ENCODE measurements at places on chromosomes 4 and X.
A peak's percentile ranks its signal among the peaks of the same experiment; 100 is the strongest.

DNA sequence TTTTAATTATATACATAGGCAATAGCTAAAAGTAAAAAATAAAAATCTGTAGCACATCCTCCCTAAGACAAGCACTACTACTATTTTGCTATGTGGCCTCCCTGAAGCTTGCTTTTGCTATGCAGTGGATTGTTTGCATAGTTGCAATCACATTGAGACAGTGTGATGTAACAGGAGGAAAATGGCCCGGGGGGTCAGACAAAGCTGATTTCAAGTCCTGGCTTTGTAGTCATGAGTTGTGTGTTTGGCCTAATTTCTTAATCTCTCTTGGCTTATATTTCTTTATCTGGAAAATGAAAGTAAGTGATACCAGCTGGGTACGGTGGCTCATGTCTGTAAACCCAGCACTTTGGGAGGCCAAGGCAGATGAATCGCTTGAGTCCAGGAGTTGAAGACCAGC is 166.6 kb downstream of the LHFPL1 start:
- H3K36me3 ChIP-seq: no peaks in the 10 kb centered on the region
- DNase-seq: peak; percentile 44
- no peaks in the 10 kb centered on the region for H3K4me1 ChIP-seq
- no peak overlapping the region for H3K4me3 ChIP-seq
- H3K27me3 ChIP-seq: no peaks in the 10 kb centered on the region

- H3K27me3 ChIP-seq: no peaks in the 10 kb centered on the region
- no peak overlapping the region for H3K27ac ChIP-seq
Measured at GRCh38 chr4:38768968-38769394, 13.8 kb downstream of the TLR10 start.

- H3K4me1 ChIP-seq: no peaks in the 10 kb centered on the region
- no peaks in the 10 kb centered on the region for H3K27me3 ChIP-seq
- no peaks in the 10 kb centered on the region for H3K36me3 ChIP-seq
- H3K4me3 ChIP-seq: no peak overlapping the region
- no peak for DNase-seq
Measured at GRCh38 chr4:86664959-86665358, 70.8 kb downstream of the PTPN13 start.

DNA sequence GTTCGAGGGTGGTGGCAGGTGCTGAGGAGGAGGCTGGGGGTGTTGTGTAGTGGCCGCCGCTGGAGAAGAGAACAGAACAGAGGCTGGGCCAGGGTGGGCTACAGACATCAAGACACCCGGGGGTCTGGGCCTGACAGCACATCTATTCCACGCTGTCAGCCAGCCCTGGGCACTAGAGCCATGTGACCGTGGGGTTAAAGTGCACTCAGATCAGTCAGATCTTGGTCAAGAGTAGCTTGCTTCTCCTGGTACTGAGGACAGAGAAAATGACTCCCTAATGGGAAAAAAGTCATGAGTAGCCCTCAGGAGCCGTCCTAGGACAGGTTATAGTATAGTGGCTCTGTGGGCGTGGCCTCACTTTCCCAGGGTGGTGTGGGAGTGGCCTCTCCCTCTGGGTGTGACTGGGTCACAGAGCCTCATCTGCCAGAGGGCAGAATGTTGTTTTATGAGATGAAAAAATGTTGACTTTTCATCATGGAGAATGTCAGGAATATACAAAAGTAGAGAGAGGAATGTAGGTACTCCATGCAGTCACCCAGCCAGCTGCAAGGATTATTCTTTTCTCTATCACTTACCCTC is 19.4 kb downstream of the TRMT44 start:
- peak overlapping the region; percentile 70 for H3K27ac ChIP-seq
- H3K27me3 ChIP-seq: no peaks in the 10 kb centered on the region
- H3K36me3 ChIP-seq: peaks cover 4% of the 10 kb centered on the region
- no peak overlapping the region for H3K4me3 ChIP-seq
- peaks cover 21% of the 10 kb centered on the region for H3K4me1 ChIP-seq

- no peak for DNase-seq
- H3K27ac ChIP-seq: no peak overlapping the region
- H3K4me1 ChIP-seq: peaks cover 10% of the 10 kb centered on the region
Measured at GRCh38 chr4:119050527-119051090, 85.0 kb upstream of the MYOZ2 start.

GRCh38 chrX:8404926-8405325 is 59.7 kb upstream of the VCX3B start:
- DNase-seq: no peak
- H3K36me3 ChIP-seq: no peaks in the 10 kb centered on the region
- no peak overlapping the region for H3K27ac ChIP-seq
- H3K4me1 ChIP-seq: no peaks in the 10 kb centered on the region

DNA sequence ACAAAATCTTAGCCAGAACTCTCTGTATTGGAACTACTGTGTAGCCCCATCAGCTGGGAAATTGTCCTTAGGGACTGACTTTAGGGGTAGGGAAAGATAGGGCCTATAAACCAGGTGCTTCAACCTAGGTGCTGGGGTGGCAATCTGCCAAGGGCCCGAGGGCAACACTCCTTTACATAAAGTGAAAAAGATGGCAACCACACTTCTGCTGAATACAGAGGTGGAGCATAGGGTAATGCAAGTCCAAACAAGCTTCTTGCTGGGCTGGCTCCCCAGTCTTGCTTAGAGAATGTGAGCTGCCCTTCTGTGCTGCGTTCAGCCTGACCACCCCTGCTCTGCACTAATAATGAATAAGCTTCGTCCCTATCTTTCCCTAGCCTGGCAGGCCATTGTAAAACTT is 9.8 kb downstream of the ZBTB33 start:
- H3K27ac ChIP-seq: no peak overlapping the region
- H3K27me3 ChIP-seq: no peaks in the 10 kb centered on the region
- H3K36me3 ChIP-seq: no peaks in the 10 kb centered on the region
- H3K4me3 ChIP-seq: no peak overlapping the region
- H3K4me1 ChIP-seq: no peaks in the 10 kb centered on the region
- DNase-seq: no peak

- DNase-seq: no peak
- no peak overlapping the region for H3K4me3 ChIP-seq
- H3K4me1 ChIP-seq: peaks cover 11% of the 10 kb centered on the region
- H3K36me3 ChIP-seq: no peaks in the 10 kb centered on the region
- no peak overlapping the region for H3K27ac ChIP-seq
Measured at GRCh38 chr4:184362396-184362795, 112.0 kb downstream of the IRF2 start.

- no peaks in the 10 kb centered on the region for H3K27me3 ChIP-seq
- no peak overlapping the region for H3K27ac ChIP-seq
- H3K4me1 ChIP-seq: no peaks in the 10 kb centered on the region
Measured at GRCh38 chr4:169098532-169098931, 88.5 kb upstream of the CBR4 start.

- DNase-seq: no peak
- H3K4me1 ChIP-seq: peaks cover 20% of the 10 kb centered on the region
- H3K4me3 ChIP-seq: no peak overlapping the region
- peak overlapping the region; percentile 56 for H3K27ac ChIP-seq
Measured at GRCh38 chr4:2598511-2599303, 62.3 kb downstream of the FAM193A start.

DNA sequence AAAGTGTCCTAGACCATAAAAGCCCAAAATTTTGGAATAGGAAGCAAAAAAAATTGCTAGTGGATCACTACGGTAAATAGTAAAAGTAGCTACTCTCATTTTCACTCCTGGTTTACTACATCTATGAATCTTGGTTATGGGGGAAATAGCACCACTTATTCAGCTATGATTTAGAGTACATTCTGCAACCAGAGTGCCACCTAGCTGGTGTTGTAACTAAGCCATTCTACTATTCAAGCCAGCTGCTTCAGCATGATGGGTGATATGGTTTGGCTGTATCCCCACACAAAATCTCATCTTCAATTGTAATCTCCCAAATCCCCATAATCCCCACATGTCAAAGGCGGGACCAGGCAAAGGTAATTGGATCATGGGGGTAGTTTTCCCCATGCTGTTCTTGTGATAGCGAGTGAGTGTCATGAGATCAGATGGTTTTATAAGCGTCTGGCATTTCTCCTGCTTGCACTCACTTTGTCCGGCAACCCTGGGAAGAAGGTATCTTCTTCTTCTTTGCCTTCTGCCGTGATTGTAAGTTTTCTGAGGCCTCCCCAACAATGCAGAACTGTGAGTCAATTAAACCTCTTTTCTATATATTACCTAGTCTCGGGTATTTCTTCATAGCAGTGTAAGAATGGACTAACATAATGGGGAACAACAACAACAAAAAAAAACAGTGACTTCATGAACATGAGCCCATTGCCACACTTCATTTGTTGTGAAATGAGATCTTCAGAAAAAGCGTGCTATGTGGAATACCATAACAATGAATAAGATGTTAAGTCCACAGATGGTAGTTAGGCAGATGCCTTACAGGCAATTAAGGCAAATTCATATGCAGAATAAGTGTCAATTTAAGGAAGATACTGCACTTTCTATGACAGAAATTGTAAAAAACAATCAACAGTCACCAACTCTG is 280.1 kb downstream of the PABPC4L start:
- H3K4me1 ChIP-seq: no peaks in the 10 kb centered on the region
- no peak overlapping the region for H3K27ac ChIP-seq
- H3K27me3 ChIP-seq: no peaks in the 10 kb centered on the region
- H3K36me3 ChIP-seq: no peaks in the 10 kb centered on the region

- H3K27ac ChIP-seq: no peak overlapping the region
- H3K4me3 ChIP-seq: peak overlapping the region; percentile 25
- H3K27me3 ChIP-seq: no peaks in the 10 kb centered on the region
- no peaks in the 10 kb centered on the region for H3K36me3 ChIP-seq
- H3K4me1 ChIP-seq: peaks cover 14% of the 10 kb centered on the region
Measured at GRCh38 chrX:39900777-39901170, 197.0 kb downstream of the BCOR start.

DNA sequence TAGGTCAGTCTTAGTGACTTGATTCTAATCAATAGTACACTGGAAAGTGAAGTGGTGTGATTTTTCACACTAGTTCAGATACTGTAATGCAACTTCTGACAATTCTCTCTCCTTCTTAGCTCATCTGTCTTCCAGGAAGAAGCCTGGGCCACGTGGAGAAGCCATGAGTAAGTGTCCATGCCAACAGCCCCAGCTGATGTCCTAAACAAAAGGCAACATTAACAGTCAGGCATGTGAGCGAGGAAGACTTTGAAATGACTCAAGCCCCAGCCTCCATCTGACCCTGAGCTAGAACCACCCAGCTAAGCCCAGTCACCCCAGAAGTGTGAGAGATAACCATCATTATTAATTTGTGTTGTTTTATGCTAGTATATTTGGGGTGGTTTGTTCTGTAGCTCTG is 115.7 kb upstream of the MAGEB16 start:
- no peak overlapping the region for H3K4me3 ChIP-seq
- H3K27me3 ChIP-seq: no peaks in the 10 kb centered on the region
- H3K4me1 ChIP-seq: no peaks in the 10 kb centered on the region
- H3K27ac ChIP-seq: no peak overlapping the region
- DNase-seq: no peak
- H3K36me3 ChIP-seq: no peaks in the 10 kb centered on the region

DNA sequence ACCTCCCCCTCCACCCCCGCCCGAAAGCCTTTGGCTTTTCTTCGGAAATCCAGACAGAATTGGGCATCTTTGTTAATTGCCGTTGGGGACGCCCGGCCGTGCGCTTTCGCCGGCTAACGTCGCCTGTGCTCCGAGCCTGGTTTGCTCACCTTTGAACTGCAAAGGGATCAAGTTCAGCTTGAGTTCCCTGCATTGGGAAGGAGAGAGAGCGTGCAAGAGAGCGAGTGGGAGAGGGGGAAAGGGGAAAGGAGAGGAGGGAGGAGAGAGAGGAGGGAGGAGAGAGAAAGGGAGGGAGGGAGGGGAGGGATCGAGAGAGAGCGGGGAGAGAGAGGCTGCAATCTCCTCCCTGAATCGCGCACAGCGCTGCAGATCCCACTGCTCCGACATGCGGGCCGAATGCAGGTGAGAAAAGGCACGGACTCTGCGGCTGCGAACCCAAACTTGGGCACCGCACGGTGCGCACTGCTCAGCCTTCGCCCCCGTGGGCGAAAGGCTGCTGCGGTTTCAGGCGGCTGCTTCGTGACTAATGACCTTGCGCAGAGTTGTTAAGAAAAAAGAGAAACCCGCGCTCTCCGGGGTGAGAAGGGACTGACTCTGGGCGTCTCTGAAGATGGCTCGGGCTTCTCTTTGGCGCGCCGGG is at the start of gene PCDH7:
TSS of gene PCDH7 (plus strand) at position 349 of the 640 bp plus-strand sequence. CDS start 1,054 bp downstream, outside the sequence.
- no peaks in the 10 kb centered on the region for H3K36me3 ChIP-seq
- peaks cover 3% of the 10 kb centered on the region for H3K4me1 ChIP-seq
- no peaks in the 10 kb centered on the region for H3K27me3 ChIP-seq
- peak within 1 kb of the TSS; percentile 85 for H3K27ac ChIP-seq
- DNase-seq: peak; percentile 44
- H3K4me3 ChIP-seq: peak within 1 kb of the TSS; percentile 58

- no peaks in the 10 kb centered on the region for H3K27me3 ChIP-seq
- H3K36me3 ChIP-seq: no peaks in the 10 kb centered on the region
- DNase-seq: no peak
- no peaks in the 10 kb centered on the region for H3K4me1 ChIP-seq
- no peak overlapping the region for H3K4me3 ChIP-seq
Measured at GRCh38 chr4:141926406-141926805, 290.0 kb downstream of the IL15 start.

DNA sequence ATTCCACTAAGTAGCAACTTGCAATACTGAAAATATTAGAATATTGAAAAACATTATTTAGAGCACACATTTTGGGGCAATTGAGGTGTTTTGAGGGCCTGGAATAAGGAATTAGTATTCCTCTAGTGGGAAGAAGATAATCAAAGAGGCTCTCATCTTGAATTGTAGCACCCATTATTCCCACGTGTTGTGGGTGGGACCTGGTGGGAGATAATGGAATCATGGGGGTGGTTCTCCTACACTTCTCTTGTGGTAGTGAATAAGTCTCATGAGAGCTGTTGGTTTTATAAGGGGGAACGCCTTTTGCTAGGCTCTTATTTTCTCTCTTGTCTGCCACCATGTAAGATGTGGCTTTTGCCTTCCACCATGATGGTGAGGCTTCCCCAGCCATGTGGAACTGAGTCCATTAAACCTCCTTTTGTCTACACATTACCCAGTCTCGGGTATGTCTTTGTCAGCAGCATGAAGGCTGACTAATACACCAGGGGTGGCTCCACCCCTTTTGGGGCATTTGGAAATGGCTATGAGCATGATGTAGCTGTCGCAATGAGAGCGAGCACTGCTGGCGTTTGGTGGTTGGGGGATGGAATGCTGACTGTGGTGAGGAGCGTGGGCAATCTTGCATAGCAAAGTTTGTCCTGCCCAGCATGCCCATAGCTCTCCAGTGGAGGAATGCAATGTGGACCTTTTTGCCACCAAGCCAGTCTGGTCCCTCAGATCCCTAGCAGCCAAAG is 308.2 kb downstream of the FRMPD4 start:
- H3K27me3 ChIP-seq: no peaks in the 10 kb centered on the region
- H3K36me3 ChIP-seq: no peaks in the 10 kb centered on the region
- no peak overlapping the region for H3K4me3 ChIP-seq
- no peak for DNase-seq

- H3K4me1 ChIP-seq: peaks cover 7% of the 10 kb centered on the region
- DNase-seq: no peak
Measured at GRCh38 chr4:151250706-151251105, 26.3 kb upstream of the PRSS48 start.

GRCh38 chrX:6930307-6930849 is 217.1 kb upstream of the STS start:
- no peaks in the 10 kb centered on the region for H3K4me1 ChIP-seq
- H3K36me3 ChIP-seq: no peaks in the 10 kb centered on the region
- H3K27ac ChIP-seq: no peak overlapping the region
- H3K27me3 ChIP-seq: no peaks in the 10 kb centered on the region

- H3K4me1 ChIP-seq: no peaks in the 10 kb centered on the region
- peak; percentile 3 for DNase-seq
- H3K27me3 ChIP-seq: no peaks in the 10 kb centered on the region
- H3K27ac ChIP-seq: no peak overlapping the region
Measured at GRCh38 chrX:110004215-110004614, 1.3 kb downstream of the TMEM164 start.

- no peaks in the 10 kb centered on the region for H3K36me3 ChIP-seq
- no peaks in the 10 kb centered on the region for H3K27me3 ChIP-seq
- H3K4me1 ChIP-seq: peaks cover 72% of the 10 kb centered on the region
- DNase-seq: no peak
- no peak overlapping the region for H3K4me3 ChIP-seq
Measured at GRCh38 chr4:94550352-94550751, 98.6 kb downstream of the PDLIM5 start.

Data from Caco-2 (cell line).